Suppressor macrophage treated with lipopolysaccharide for 4 hours (primary cell): ENCODE measurements at places on chromosomes 12 and 14.

DNA sequence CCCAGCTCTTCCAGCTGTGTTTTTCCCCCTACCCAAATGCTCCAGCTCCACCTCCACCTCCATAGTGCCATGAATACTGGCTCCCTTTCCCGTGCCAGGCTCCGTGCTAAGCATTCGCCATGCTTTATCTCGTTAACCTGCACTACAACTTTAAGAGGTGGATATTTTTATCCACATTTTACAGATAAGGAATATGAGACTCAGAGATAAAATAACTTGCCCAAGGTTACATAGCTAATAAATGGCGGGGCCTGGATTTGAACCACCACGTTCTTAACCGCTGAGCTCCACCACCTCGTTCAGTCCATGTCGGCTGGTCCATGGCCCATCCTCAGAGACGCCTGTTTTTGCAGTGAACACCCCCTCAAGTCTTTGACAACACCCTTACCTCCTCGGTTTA, 115.0 kb downstream of the ZFP36L1 start:
- no peak for DNase-seq

DNA sequence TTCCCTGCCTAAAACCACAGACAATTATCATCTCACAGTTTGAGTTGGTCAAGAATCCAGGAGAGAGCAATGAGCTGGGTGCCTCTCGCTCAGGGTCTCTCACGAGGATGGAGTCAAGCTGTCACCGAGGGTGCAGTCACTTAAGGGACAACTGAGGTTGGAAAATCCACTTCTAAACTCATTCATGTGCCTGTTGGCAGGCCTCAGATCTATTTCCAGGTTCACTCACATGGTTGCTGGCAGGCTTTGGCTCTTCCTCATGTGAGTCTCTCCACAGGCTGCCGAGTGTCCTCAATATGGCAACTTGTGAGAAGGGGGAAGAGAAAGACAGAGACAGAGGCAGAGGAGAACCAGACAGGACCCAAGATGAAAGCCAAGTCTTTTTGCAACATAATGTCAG, 10.5 kb upstream of the OR10P1 start:
- no peak for DNase-seq

DNA sequence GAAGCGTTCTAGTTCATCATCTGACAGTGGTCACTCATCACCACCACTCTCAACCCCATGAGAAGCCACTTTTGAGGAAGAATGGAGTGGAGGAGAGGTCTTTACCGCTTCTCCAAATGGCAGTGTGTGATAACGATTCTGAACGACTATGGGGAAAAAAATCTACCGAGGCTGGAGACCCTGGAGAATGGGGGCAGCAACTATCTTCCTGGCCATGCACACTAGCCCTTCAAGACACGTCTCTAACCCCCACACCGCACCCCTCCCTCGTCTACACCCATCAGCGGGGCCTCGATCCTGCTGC, 365 bp downstream of the ING4 start:
- no peak for DNase-seq

GRCh38 chr12:79585147-79585546, 105.6 kb downstream of the PAWR start:
- no peak for DNase-seq

- no peak for DNase-seq
Observed at GRCh38 chr14:99412117-99413061, 68.3 kb downstream of the SETD3 start.

DNA sequence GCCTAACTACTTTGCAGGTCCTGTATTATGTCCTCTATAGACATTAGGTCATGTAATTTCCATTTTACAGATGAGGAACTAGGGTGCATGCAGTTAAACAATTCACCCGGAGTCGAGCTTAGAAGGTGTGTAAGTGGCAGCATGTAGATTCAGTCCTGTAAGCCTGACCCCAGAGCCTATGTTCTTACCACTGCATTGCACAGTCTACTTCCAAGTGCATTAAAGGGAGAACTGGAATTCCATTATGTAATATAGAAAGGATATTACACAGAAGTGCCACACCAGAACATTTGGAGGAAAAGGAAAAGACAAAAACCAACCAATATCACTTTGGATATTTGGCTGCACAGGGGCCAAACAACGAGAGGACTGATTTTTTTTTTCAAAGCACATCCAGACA, 1.2 kb downstream of the GLT8D2 start:
- no peak for DNase-seq

DNA sequence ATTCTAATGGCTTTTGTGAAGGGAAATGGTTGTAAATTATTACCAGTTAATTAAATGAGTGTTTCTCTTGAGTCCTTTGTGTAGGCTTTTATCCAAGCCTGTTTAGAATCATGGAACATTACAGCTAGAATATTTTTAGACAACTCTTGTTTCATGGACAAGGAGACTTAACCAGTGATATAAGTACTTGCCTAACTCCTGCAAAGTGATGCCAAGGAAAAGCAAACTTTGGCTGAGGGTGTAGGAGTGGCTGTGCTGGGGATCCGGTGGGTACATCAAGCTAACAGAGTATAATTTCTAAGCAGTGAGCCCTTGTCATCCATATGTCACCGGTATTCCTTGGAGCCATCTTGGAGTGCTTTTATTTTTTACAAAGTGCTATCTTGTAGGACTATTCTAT, 61.5 kb downstream of the PRKCH start:
- no peak for DNase-seq

DNA sequence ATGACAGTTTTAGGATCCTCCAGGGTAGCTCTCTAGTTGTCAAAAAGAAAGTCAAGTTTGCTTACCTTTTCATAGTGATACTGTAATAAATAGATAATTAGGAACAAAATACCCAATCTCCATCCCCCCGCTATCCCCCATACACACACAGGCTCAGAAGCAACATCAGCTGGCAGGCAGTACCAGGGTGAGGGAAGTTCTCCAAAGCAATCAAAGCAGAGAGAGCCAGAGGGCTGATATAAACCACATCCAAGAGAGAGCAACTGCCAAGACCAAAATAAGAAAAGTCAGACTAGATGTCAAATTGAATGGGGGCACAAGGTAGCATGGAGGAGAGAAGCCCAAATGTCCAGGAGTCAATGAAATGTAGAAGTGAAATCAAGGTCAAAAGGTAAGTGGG, 80.2 kb upstream of the PTPRR start:
- no peak for DNase-seq

GRCh38 chr12:39572551-39572950, 47.1 kb downstream of the ABCD2 start:
- DNase-seq = no peak

DNA sequence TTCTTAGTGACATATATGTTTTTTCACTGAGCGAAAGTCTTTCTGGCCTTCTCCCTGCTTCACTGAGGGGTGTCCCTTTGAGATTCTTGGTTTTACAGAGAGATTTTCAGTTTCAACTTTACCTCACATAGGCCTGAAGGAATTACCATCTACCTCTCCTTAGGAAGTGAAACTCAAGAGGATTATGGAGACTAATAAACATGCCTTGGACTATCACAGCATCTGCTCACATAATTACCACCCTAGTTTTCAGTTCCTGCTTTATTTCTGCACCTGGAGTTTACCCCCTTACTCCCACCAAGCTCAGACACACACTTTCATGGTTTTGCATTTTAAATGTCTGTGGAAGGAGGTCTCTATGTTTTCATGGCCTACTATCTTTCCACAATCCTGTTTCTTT, 118.3 kb upstream of the SCAF11 start:
- DNase-seq = no peak

GRCh38 chr12:74598819-74599218, 61.2 kb downstream of the ATXN7L3B start:
- DNase-seq = no peak

DNA sequence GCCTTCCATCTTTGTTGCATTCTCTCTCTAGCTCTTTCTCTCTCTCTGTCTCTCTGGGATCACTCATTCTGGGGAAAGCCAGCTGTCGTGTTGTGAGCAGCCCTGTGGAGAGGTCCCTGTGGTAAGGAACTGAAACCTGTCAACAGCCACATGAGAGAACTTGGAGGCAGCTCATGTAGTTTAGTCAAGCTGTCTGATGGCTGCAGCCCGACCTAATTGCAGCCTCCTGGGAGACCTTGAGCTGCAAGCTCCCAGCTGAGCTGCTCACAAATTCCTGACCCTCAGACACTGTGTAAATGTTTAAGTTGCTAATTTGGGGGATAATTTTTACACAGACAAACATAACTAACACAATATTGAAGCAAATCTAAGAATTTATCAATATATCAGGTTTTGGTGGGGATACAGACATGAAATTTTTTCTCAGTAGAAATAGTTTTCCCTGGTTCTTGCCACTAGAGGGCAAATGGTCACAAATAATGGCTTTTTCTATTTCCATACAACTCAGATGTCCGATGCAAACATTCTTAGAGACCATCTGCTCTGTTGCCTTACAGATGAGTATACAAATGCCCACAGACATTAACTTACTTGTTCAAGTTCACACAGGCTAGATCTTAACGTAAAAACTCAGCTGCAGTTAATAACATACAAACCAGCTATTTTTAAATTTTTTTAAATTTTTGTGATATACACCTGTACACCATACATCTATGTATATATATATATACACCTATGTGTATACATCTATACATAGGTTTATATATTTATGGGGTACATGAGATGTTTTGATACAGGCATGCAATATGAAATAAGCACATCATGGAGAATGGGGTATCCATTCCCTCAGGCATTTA, 15.5 kb upstream of the KRR1 start:
- peak; percentile 62 for DNase-seq

- no peak for DNase-seq
Observed at GRCh38 chr12:3551976-3552725, 61.1 kb downstream of the PRMT8 start.

DNA sequence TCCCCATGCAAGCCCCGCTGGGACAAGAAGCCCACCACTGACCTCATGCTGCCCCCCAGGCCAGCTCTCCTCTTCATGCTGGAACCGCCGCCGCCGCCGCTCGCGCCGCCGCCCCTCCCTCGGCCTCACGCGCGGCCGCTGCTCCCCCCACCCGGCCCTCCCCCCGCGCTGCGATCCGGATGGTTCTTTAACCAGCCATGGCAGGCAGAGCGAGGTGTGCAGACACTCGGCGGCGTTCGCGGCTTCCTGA, at the start of gene DCAF5:
DCAF5 (minus strand) TSS at position 218 of the 250 bp plus-strand sequence; CDS start at position 77, 141 bp downstream.
- DNase-seq = no peak

- no peak for DNase-seq
Observed at GRCh38 chr14:67387195-67387594, 24.8 kb downstream of the PLEK2 start.

- no peak for DNase-seq
Observed at GRCh38 chr14:103318750-103319419, 15.2 kb upstream of the EIF5 start.

GRCh38 chr12:53090554-53090953, 6.9 kb upstream of the IGFBP6 start:
- no peak for DNase-seq

DNA sequence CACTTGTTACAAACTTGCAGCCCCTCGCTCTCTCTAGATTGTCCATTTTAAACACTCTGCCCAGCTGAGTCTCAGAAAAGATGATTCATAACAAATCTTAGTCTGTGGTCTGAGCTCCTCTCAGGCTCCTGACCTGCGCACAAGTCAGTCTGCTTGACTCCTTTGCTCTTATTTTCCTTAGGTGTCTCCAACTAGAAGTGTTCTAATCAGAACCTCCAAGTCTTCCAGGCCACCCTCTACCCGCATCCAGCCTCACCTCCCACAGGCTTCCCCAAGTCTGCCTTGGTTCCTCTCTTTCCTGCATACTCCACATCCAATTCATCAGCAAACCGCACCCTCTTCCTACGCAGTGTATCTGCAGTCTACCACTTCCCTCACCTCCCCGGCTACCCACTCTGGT, 42.4 kb upstream of the BDKRB2 start:
- no peak for DNase-seq

DNA sequence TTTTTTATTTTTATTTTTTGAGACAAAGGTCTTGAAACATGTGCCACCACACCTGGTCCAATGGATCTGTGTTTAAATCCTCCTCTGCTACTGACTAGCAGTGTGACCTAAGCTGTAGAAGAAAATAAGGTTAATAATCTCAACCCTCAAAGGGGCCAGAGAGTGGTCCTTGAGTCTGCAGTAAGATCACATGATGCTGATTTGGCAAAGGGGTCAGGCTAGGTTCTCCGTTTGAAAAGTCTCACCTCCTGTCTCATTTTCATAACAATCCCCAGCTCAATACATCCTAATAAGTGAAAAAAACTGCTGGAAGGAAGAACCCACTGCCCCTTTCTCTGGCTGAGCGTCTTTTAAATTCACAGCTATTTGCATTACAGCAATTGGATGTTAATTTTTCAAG, 8.0 kb upstream of the TEP1 start:
- DNase-seq = no peak

- no peak for DNase-seq
Observed at GRCh38 chr14:72616811-72617210, 277.1 kb downstream of the DPF3 start.
